ENCODE measurements at places on chromosomes 1 and 21.

DNA sequence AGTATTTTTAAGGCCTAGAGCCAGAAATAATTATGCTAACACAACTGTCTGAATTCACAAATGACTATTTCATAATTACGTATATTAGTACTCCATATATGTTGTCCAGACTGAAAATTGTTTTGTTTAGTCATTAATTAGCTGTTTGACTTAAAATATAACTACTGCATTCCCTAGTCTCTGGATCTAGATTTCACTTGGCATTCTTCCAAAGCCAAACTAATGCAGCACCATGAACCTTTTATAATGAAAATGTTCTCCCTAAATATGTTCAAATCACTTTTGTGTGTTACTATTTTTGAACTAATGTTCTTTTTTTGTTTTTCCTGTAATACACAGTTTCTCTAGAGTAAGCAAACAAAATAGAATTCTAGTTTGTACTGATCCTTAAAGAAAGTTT lies 46.1 kb downstream of the CAMTA1 start:
- DNase-seq: no peak

- no peak for DNase-seq
These were observed 45.9 kb upstream of the COL6A2 start for GRCh38 chr21:46051821-46052675.

GRCh38 chr1:235670157-235670776 lies 20.7 kb upstream of the GNG4 start:
- DNase-seq: no peak

DNA sequence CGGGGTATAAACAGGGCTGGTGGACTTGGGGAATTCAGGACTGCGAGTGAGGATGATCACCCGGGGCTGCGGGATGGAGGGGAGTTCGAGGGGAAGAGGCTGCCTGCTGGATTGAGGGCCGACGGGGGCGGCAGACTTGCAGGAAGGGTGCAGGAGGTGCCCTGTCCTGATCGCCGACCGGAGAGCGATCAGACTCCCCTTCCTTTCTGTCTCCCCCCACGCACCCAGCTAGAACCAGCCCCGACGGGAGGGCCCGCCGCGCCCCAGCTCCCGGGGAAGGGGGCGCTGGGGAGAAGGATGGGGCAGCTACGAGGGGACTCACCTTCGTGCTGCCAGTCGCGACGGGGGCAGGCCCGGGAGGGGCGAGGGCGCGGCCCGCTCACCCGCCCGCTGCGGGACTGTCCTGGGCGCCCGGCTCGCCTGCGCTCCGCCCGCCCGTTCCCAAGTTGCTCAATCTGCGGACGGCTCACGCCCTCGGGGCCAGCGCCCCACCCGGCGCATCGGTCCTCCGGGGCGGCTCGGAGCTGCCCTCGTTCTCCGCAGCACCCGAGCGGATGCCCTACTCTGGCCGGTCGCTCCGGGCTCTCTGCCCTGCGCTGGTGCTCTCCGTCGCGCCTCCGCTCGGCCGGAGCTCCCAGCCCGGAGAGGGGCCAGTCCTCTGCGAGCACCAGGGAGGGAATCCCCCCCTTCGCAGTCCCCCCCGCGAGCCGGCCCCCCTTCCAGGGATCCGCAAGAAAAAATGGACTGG lies at the start of gene RSPO1:
Gene RSPO1, minus strand, starts transcription at position 649 of the 748 bp plus-strand sequence. CDS start 5,231 bp downstream, outside the sequence.
- no peak for DNase-seq

DNA sequence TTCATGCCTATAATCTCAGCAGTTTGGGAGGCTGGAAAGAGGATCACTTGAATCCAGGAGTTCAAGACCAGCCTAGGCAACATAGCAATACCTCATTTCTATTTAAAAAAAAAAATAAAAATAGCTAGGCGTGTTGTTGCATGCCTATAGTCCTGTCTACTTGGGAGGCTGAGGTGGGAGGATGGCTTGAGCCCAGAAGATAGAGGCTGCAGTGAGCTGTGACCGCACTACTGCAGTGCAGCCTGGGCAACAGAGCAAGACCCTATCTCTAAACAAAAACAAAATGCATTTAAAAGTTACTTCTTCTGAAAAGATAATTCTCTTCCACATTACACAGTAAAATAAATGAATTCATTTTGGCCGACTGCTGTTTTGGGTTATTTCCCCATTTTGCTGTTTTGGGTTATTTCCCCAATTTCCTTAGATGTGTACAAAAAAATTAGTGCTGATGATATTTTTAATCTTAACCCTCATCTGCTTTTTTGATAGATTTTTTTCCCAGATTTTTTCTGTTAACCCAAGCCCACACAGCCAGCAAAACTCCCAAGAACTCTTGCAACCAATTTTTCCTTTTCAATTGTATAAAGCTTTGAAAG lies 23.0 kb upstream of the SAMSN1 start:
- no peak for DNase-seq

- DNase-seq: no peak
These were observed 131.5 kb downstream of the CNIH3 start for GRCh38 chr1:224747578-224747977.

GRCh38 chr1:31791131-31791858 lies 24.5 kb downstream of the SPOCD1 start:
- peak; percentile 64 for DNase-seq

DNA sequence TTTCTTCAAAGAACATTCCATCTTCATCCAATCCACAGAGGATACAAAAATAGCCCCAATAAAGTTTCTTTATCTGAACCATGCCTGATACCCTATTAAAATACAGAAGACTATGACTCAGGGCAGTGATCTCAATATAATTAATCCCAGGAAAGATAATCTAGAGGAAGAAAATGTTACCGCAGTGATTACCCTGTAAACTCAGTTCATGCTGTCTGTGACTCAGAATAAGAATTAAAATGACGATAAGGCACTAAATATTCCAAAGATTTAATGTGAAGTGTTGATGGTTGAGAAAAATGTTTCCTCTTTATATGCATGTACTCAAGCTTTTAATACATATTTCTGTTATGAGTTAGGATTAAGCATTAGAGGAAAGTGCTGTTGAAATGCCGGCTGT lies 88.6 kb upstream of the LYPLAL1 start:
- DNase-seq: no peak

GRCh38 chr21:44017601-44018000 lies 5.5 kb downstream of the TRAPPC10 start:
- no peak for DNase-seq

- DNase-seq: no peak
These were observed 75.5 kb downstream of the NAV1 start for GRCh38 chr1:201614262-201615015.

- DNase-seq: no peak
These were observed 21.0 kb downstream of the CD160 start for GRCh38 chr1:145740269-145740668.

DNA sequence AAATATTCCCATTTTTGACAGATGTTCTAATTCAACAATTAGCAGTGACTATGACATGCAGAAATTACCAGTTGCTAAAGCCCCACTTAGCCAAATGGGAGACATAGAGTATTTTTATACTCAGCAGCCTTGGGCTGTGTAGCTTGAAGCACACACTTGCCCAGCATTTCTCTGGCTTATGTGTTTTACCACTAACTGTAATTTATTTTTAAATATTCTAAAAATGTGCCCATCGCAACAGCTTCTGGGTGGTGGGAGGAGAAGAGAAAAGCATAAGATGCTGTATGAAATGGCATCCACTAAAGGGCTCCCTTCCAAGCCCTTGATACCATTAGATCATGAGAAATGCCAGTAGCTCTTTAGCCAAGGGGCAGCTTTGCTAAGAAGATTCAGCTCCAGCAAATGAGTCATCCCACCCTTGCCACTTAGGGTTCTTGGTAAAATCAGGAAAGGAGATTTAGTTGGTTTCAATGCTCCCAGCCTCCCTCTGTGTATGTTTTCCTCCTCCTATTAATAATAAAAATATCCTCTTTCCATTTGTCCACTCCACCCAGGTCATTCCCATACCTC lies 462.7 kb upstream of the DEPDC1 start:
- no peak for DNase-seq

DNA sequence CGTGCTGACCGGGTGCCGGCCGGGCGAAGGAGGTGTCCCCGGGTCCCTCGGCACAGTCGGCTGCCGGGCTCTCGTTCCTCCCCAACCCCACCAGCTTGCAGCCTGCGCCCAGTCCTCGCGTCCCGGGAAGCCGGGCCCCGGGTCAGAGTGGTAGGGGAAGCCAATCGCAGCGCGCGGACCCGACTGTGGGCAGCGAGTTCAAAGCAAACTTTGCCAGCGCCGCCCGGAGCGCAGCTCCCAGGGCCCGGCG lies 328 bp downstream of the MYCL start:
- DNase-seq: peak; percentile 85

GRCh38 chr1:96643519-96643918 lies 78.1 kb upstream of the PTBP2 start:
- DNase-seq: no peak

- DNase-seq: no peak
These were observed 70.7 kb downstream of the KCNJ6 start for GRCh38 chr21:37845535-37845934.

DNA sequence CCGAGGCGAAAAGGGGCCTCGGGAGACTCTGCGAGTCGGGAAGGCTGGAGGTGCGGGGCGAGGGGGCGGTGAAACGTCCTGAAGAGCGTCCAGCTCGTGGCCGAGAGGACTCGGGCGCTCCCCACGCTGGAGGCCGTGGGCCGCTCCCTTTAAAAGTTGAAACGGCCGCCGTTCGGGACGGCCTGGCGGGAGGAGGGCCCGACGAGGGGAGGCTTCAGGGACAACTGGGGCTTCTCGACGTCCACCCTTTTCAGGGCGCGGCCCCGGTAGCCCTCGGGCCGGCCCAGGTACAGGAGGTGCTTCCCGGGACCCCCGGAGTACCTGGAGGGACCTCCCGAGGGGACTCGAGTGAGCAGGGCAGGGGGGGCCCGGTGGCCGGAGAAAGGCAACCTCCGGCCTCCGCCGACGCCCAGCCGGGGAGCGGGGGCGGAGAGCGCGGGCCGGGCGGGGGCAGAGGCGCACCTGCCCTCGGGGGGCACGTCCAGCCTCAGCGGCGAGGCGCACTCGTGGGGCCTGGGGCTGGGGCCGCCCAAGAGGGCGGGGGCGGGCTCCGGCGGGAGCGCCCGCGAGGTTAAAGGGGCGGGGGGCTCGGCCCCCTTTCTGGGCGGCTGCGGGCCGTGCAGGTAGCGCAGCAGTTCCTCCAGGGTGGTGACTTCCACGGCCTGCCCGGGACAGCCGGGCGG lies 14.0 kb downstream of the SEMA6C start:
- no peak for DNase-seq

- DNase-seq: no peak
These were observed 28.4 kb downstream of the URB1 start for GRCh38 chr21:32364387-32364786.

DNA sequence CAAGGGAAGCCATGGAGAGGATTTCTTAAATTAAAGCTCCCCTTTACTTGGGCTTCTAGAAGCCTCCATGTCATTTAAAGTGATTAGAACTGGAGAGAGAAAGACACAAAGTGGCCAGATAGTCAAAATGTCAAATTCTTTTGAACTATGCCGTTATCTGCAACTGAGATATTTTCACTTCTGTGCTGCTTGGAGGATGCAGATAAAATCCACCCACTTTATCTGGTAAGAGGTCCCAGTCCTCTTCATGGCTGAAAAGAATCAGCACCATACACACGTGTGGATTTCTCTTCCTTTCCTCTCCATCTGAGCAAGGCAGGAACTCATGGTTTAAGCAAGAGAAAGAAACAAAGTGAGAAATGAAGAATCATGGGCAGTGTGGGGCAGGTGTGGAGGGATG lies 276.9 kb upstream of the RUNX1 start:
- DNase-seq: no peak

DNA sequence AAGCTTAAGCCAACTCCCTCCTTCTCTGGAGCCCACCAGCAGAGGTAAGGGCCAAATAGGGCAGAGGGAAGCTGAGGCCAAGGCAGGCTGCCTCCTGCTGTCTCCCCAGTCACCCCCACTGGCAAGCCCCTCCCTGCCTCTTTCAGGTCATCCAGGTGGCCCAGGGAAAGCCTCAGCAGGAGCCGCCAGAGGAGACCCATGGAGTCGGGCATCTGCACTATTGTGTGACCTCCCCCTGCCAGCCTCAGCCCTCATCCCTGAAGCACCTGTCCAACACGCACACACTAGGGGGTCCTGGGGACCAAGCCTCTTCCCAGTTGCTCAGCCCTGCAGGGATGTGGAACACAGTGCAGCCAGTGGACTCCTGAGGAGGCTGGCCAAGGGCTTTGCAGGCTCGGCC lies 5.3 kb upstream of the NAXE start:
- no peak for DNase-seq

GRCh38 chr1:26888231-26888630 lies 1.9 kb downstream of the GPN2 start:
- no peak for DNase-seq

DNA sequence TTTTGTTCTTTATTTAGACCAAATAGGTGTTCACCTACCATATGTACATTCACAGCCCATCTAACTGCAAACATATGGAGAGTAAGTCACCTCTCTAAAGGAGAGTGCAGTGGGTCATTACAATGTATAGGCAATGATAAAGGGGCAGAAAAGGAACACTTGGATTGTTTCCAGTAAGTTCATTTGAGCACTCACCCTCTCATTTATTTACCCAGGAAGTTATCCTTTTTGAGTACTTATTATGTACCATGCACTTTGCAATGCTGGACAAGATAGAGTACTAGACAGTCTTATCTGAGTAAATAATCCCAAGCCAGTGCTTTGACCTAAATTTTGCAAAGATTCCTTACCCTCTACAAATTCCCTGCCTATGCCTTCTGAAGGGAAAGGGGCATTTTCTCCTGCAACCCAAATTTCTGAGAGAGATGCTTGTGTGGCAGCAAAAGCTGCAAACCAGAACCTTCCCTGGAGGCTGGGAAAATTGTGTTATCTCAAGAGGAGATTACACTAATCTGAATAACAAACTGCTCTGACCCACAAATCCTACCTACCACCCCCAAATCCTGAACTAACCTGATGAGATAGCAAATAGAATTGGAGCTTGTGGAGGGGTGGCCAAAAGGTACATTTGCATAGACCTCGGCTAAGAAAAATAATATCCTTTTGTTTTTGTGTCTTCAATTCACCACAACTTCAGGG lies 18.6 kb upstream of the RGS8 start:
- DNase-seq: no peak

GRCh38 chr1:27519331-27520258 lies 29.6 kb upstream of the WASF2 start:
- peak; percentile 85 for DNase-seq

DNA sequence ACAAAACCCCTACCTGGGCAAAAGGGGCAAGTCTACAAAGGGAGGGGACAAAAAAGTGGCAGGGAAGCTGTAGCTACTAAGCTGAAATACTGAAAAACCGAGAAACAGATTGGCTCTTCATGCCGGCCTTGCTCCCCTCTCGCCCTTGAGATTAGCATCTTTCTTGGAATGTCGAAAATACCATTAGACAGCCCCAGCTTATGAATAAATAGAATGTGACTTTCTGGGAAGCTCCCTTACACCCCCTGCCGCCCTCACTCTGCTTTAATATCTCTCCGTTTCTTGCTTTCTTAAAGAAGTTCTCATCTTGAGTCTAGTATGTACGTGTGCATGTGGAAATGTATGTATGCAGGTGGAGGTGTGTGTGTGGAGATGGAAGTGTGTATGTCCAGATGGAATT lies 14.1 kb downstream of the TRAF3IP3 start:
- no peak for DNase-seq

- DNase-seq: no peak
These were observed 22.3 kb upstream of the CLDN8 start for GRCh38 chr21:30238168-30238567.

- DNase-seq: no peak
These were observed 98.9 kb upstream of the FOXD3 start for GRCh38 chr1:63223426-63223825.

Data from spleen (tissue), 13 donors.